ENCODE measurements at places on chromosomes 3 and 15.

- DNase-seq, result no peak
These were observed 30.5 kb upstream of the TRPC1 start for GRCh38 chr3:142693136-142693853.

GRCh38 chr3:125231895-125232294 lies 19.3 kb upstream of the SLC12A8 start:
- DNase-seq, result no peak

DNA sequence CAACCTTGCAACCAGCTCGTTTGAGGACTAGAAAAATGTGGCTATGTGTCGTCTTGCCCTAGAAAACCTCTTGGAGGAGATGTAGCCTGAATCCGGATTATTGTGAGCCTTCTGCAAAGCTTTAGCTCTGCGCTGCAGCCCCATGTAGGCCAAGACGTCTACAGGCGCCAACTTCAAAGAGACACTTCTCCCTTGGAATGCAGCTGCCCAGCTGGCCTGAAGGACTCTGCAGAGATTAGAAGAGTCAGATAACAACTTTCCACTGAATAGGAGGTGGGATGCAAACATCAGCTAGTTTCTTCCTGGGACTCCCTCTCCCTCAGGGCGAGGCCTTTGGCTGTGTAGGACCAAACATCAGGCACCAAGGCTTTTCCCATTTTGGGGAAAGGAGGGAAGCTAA lies 356.5 kb upstream of the IL12A start:
- DNase-seq, result no peak

DNA sequence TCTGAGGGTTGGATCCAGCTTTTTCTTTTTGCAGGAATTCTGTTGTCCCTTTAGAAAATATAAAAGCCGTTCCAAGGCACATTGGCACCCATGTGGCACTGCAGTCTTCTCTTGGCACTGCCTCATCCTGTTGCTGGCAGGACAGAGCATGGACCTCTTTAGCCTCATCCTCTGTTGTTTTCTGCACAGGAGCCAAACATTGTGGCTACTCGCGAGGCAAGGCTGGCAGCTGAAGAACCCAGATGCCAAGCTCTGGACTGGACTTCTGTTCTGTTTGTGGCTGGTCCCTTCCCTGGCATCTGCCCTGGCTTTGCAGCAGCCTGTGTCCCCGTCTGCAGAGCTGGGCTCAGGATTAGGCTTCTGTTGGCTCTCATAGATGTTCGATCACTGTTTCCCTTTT lies 224.7 kb upstream of the TBC1D5 start:
- DNase-seq, result no peak

- no peak for DNase-seq
These were observed 7.9 kb downstream of the VIPR1 start for GRCh38 chr3:42510325-42510724.

GRCh38 chr3:196159952-196160804 lies 51.0 kb downstream of the ZDHHC19 start:
- DNase-seq, result peak; percentile 67

DNA sequence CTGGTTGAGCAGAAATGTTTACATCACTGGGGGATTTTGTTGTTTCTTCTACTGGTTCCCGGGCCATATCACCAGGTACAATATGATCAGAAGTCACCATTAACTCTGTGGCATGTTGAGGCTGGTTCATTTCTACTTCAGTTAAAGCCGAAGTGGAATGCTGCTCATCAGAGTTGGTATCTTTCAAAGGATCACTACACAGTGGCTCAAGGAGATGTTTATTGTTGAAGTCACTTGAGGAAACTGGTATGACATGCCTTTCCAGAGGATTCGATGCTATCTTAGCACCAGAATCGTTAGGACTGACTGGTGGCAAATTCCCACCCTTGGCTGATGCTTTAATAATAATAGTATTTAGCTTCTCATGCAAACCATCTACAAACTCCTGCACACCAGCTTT lies 49.9 kb downstream of the TASOR start:
- no peak for DNase-seq
